GM23248 (cell line): ENCODE measurements at places on chromosomes 1 and 21. TPM values are rescaled to one million over a fixed set of nuclear protein-coding genes. Genes with fewer than 3 reads are reported as not detected.

The CYP4B1 gene
- polyA plus RNA-seq = not detected in 2 replicates

The LRIF1 gene
- 18.0 and 18.6 TPM in 2 replicates for polyA plus RNA-seq

The PRR9 gene
- polyA plus RNA-seq = 0.30 and 0.47 TPM in 2 replicates

The CTTNBP2NL gene
- 32.9 and 38.4 TPM in 2 replicates for polyA plus RNA-seq

The CLDN8 gene
- polyA plus RNA-seq = not detected in 2 replicates

The CDC7 gene
- polyA plus RNA-seq = 3.7 and 4.7 TPM in 2 replicates

The NBPF6 gene
- not detected in 2 replicates for polyA plus RNA-seq

The C2CD2 gene
- polyA plus RNA-seq = 5.9 and 7.6 TPM in 2 replicates

The OR2M3 gene
- polyA plus RNA-seq = not detected in 2 replicates

The BACE2 gene
- 67.0 and 69.5 TPM in 2 replicates for polyA plus RNA-seq

The LCE4A gene
- polyA plus RNA-seq = 0.39 and 0.51 TPM in 2 replicates

The RORC gene
- polyA plus RNA-seq = not detected in 2 replicates

The KRTAP19-5 gene
- polyA plus RNA-seq = not detected in 2 replicates

The TMEM79 gene
- 3.8 and 3.9 TPM in 2 replicates for polyA plus RNA-seq

The ALX3 gene
- not detected in 2 replicates for polyA plus RNA-seq

The C4BPB gene
- polyA plus RNA-seq = not detected in 2 replicates

The BARHL2 gene
- polyA plus RNA-seq = not detected in 2 replicates

DNA sequence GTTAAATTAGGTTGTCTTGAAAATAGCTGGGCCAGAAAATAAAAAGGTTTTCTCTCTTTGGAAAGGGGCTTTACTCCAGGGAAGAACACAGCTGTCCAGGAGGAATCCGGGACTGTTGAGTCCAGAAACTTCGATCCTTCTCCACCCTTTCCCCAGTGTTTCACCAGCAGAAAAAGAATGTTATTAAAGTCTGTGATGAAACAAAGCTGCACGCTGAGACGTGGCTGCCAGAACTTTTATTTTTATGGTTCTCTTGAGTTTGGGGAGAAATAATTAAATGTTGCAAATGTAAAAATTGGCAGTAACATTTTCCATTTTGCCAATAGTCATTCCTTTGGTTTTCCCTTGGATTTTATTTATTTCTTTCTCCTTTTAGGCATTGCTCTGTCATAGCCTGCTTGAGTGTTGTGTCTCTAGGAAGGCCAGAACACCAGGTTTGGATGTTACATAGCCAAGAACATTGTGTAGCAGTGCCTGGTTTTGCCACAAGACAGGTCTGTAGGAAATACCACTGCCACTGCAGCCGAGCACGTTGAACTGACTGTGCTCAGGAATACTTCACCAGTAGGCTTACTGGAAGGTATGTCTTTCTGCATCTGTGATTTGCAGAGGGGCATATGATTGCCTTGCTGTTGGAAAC is 87.4 kb downstream of the ROR1 start:
- DNase-seq = peak; percentile 10

DNA sequence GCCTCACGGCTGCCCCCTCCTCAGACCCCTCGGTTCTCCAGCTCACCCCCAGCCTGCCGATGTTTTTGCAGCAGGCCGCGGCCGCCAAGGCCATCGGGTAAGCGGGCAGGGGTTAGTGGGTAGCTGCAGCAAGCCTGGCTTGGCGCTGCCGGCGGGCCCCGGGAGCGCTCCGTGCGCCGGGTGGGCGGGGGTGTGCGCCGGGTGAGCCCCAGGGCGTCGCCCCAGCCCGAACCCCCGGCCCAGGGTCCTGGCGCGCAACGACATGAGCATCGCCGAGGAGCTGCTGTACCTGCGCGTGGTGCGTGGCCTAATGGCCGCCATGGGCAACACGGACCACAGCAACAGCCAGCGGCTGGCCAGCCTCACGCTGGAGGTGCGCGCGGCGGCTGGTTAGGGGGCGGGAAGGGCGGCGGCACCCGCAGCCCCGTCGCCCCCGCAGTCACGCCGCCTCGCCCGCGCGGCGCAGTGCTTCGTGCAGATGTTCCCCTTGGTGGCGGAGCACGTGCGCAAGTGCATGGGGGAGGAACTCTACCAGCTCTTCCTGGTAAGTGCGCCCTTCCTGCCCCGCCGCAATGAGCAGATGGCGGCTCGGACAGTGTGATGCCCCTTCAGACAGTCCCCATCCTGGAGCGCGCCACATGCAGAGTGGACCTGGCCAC is 6.5 kb downstream of the RNU5D-1 start:
- DNase-seq = no peak

GRCh38 chr21:33197496-33197895 is 32.2 kb upstream of the IFNAR2 start:
- DNase-seq = no peak

DNA sequence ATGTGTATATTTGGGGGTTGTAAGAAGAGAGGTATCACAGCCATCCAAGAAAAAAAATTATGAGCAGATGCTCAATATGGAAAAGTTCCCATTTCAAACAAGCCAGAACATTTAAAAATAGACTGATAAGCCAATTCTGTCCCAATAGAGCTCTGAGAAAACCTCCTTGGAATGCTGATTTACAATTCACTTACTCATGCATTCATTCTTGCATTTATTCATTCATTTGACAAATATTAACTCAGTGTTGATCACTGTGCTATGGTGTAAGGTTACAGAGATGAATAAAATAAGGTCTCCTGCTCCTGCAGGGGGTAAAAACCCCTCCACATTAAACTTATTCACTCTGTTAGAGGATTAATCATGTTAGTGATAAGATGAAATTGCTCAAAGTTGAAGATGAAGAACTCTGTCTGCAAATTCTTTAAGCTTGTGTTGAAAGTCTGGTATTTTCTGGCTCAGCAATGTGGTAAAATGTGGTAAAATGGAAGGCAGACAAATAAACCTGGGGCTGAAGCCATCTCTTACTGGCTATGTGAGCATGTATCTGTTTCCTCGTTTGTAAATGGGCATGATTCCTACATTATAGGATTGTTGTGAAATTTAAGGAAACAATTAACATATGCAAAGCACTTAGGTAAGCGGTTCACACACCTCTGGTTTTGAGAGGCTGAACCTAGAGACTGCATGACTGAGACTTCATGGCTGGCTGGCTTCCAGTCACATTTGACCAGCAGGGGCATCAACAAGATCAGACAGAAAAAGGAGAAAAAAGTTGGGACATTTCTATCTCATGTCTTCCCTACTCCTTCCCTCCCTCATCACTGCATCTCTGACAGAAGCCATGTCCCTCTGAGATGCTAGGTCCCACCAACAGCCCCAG is 45.0 kb upstream of the DAB1 start:
- peak; percentile 72 for DNase-seq

GRCh38 chr1:185479796-185480195 is 162.8 kb upstream of the IVNS1ABP start:
- no peak for DNase-seq

DNA sequence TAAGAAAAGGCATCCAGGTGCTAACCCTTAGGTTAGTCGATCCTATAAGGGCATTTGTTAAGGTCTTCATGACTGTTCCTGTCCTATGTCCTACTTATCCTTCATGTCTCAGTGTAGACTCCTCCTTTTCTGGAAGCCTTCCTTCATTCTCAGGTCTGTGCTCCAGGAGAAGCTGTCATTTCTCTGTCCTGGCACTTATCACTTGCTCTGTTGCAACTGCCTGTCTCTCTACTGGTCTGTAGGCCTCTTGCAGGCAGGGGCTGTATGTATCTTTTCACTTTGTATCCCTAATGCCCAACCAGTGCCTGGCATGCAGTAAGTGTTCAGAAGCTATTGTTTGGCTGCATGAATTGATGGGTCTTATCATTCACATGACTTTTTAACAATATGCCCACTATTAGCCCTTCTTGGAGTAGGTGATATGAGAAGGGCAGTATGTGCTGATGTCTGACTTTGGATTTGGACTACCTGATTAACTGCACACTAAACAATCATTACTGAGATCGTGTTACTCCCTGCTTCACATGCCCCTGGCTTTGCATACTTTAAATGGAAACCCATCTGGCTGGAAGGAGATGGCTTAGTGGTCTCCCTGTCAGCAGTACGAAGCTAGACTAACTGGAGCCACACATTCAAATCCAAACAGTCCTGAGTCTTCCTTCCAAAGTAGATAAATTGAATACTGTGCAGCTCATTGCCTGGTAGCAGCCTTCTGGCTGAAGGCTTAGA is 88.8 kb downstream of the RGL1 start:
- no peak for DNase-seq

DNA sequence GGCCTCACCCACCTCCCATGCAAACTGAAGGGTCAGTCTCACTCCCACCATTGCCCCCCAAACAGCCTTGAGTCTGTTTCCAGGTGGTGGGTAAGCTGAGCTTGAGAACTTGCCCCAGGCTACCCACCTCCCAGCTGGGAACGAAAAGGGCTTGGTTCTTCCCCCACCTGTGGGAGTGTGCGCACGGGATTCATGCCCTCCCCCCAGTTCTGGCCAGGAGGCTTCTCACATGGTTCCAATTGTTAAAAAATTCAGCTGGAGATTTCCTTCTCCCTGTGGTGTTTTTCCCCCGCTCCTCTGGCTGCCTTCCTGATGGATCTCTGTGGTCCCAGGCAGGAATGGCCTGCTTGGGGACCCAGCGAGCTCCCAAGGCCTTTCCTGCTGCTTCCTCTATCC is 81.8 kb upstream of the C21orf91 start:
- no peak for DNase-seq

DNA sequence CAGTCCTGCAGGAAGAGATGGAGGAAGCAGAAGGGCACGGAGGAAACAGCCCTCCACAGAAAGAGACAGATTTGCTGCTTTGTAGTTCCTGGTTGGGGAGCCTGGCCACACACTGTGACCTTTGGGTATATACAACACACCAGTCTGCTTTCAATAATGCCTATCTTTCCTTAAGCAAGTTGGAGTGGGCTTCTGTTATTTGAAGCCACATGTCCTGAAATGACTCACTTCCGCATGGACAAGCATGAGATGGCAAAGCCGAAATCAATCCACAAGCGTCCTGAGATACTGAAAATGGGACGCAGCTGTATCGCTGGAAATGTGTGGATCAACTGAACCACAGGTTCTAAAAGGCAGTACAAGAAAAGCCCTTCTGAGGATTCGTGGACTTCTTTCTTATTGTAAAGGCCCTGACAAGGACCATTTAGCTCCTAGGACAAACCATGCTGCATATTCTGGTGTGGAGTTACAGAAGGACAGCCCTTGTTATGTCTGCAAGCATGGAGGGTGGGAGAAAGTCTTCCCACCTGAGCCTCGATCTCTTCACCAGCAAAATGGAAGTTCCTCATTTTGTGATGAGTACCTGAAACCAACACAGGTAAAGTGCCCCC is 22.7 kb upstream of the FHAD1 start:
- DNase-seq = no peak

GRCh38 chr1:58768191-58768731 is 15.6 kb downstream of the JUN start:
- DNase-seq = no peak

GRCh38 chr1:186848509-186849130 is 19.9 kb downstream of the PLA2G4A start:
- DNase-seq = no peak

DNA sequence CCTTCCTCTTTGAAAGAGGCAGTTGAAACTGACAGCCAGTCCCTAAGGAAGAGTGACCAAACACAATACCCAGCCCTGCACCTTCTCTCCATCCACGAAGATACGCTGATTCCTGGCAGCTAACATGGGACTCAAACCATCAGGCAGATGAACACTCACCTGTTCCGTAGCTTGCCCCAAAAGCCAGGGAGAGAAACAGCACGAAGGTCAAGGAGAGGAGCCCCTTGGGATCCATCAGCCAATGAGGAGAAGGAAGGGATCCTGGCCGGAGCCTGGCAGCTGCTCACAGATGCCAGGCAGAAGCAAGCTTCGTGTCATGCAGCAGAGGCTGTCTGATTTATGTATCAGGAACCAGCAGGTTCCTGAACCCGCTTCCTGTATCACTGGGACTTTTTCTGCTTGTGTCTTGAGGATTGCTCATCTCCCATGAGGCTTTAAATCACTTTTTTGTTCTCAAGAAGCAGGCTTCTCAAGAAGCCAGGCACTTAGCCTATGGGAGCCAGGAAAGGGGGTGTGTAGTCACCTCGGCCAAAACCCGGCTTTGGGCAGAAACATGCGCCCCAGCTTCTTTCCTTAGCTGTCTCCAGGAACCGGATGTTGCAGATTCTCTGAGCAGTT is at the start of gene SLAMF1:
TSS of gene SLAMF1 (minus strand) at position 334 of the 618 bp plus-strand sequence. CDS start at position 235, 99 bp downstream.
- DNase-seq = no peak

- DNase-seq = peak; percentile 21
Observed at GRCh38 chr1:214856843-214857242, 225.7 kb upstream of the KCNK2 start.

DNA sequence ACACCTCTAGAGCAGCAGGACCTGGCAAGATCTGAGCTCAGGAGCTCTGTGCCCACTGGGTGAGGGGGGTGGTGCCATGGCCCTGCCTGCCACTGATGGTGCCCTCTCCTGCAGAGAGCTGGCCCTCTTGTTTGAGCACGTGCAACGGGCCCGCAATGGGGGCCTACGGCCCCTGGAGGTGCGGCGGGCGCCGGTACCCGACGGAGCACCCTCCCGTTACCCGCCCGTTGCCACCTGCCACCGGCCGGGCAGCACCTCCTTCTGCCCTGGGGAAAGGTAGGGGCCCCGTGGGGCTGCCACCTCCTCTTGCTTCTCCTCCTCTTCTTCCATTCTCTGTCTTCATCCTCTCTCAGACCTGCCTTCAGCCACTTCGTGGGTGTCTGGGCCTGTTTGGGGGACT is 38.2 kb downstream of the CITED4 start:
- no peak for DNase-seq

GRCh38 chr1:229408458-229409037 is 25.3 kb downstream of the ACTA1 start:
- peak; percentile 6 for DNase-seq

- peak; percentile 60 for DNase-seq
Observed at GRCh38 chr1:228830954-228831481, 95.7 kb downstream of the RHOU start.

- DNase-seq = peak; percentile 88
Observed at GRCh38 chr1:227787513-227788270, 27.8 kb upstream of the PRSS38 start.

DNA sequence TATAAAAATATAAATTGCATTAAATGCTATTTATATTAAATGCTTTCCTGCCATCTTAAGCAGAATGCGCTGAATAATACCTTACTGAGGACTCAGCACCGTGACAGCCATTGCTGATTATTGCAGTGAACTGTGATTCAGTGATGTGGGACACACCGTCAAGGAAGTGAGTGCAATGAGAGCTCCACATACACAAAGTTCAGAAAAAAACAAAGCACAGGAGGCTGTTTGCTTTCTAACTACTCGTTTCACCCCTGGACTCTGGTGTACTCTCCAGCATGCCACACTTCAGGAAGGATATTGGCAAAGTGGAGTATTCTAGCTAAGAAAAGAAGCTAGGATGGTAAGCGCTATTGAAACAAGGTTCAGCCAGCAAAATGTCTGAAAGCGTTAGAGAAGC is 57.4 kb upstream of the CXADR start:
- no peak for DNase-seq

GRCh38 chr21:19045876-19046275 is 642.3 kb upstream of the TMPRSS15 start:
- no peak for DNase-seq

GRCh38 chr21:37877888-37878684 is 38.2 kb downstream of the KCNJ6 start:
- DNase-seq = no peak

- no peak for DNase-seq
Observed at GRCh38 chr1:46301406-46301807, 2.0 kb downstream of the LRRC41 start.
